Renal cortical epithelial cell (primary cell): ENCODE measurements at places on chromosomes 6 and 20. TPM values are rescaled to one million over a fixed set of nuclear protein-coding genes. Genes with fewer than 3 reads are reported as not detected.

GRCh38 chr20:54108326-54108642, 37.9 kb upstream of the BCAS1 start:
- DNase-seq = no peak

DNA sequence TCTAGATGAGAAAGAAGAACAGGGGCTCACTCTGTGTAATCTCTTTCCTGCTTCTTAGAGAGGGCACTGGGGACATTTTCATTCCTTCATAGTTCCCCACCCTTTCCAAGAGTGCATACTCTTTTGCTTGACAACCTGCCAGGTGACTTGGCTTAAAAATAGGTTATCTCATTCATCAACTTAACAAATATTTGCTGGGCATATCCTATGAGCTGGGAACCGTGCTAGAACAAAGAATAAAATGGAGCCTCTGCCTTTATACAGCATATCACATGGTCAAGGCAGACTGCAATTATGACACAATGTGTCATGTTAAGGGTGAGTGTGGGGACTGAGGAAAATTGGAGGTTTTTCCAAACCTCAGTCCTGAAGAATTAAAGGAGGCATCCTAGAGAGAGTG, 209.8 kb upstream of the FOXA2 start:
- no peak for DNase-seq

The MLN gene
- total RNA-seq = not detected in 2 replicates

The NRSN1 gene
- total RNA-seq = 0.15 TPM in 1 of 2 replicates, not detected in the other

DNA sequence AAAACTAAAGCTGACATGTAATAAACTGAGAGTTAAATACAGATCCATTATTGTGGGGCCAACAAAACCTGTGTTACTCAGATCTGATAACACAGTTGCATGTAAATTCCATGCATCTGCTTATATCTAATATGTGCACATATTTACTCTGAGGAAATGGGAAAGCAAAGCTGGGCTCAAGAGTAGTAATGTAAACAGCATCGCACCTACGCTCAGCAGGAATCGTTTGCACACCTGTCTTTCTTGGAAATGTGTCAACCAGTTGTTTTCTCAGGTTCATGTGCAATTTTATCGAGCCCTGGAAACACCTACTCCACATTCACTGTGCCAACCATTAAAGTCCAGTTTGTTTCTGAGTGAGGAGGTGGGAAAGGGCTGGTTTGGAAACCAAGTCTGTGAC, 80.3 kb upstream of the CNKSR3 start:
- no peak for DNase-seq

The HAO1 gene
- total RNA-seq = 0.05 TPM in 1 of 2 replicates, not detected in the other

The SGK2 gene
- total RNA-seq = 13.4 and 39.4 TPM in 2 replicates

The CNR1 gene
- total RNA-seq = 3.3 and 9.9 TPM in 2 replicates

DNA sequence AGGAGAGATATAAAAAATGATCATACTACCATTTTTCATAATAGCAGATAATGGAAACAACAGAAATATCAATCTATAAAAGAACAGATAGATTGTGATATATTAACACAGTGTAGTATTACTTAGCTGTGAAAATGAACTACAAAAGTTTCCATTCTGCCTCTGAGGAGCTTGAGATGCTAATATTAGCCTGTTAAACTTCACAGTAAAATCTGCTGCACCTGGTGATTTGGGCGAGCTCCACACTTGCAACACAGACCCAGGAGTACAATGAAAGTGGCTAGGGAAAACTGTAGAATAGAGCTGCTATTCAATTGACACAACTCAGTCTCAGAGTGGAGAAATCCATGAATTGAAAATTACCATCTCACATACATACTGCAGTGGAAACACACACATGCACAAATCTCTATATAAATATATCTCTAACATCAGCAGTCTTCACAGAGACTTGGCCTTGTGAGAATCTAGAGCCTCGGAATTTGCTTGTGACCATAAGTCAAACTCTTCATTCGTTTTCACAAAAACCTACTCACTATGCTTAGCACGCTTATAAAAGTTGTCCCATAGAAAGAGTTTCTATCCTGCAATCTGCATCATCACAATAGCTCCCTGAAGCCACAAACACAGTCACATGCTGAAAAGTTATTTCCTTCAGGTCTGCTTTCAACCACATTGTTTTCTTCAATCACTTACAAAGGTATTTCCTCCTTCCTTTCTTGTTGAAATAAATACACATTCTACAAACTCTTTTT, 133.0 kb downstream of the PAK5 start:
- no peak for DNase-seq

The FAM50B gene
- total RNA-seq = 4.7 and 12.6 TPM in 2 replicates

DNA sequence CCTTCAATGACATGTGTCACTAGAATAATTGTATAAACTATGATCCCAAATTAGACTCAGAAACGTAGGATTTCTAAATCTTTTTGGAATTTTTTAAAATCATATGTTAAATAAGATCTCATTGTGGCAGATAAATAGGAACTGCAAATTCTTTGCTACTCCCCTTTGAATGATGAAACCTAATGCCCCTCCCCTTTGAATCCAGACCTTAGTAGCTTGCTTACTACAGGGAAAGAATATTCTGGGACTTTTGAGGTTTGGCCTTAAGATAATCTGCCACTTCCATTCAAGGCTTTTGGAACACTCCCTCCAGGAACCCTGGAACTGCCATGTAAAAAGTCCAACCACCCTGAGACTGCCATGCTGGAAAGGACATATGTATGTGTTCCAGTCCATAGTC, 7.1 kb downstream of the TDP2 start:
- DNase-seq = no peak

DNA sequence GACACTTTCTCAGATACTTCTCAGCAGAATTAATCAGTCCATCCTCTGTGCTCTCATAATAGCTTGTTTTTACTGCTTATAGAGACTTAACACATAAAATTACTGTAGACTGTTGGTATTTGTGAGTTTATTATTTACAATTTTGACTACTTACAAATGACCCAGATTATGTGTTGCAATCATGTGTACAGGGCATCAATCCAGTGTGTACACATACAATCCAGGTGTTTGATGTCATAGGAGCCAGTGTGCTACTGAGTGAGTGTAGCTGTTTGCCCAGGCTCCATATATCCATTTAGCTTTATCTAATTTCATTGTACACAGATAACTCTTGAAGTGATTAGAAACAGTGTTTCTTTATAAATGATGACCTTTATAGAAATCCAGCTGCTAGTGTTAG, 31.3 kb downstream of the TRMT11 start:
- DNase-seq = no peak

GRCh38 chr20:56808732-56809131, 179.6 kb downstream of the TFAP2C start:
- DNase-seq = no peak

The PTK7 gene
- total RNA-seq = 81.3 and 141 TPM in 2 replicates

The FHL5 gene
- total RNA-seq = not detected in 2 replicates

The ETV7 gene
- total RNA-seq = 0.40 and 0.87 TPM in 2 replicates

- peak; percentile 81 for DNase-seq
Observed at GRCh38 chr6:132937466-132937906, 123.1 kb downstream of the RPS12 start.

The HRH3 gene
- total RNA-seq = not detected in 2 replicates

The GPSM3 gene
- 0.40 and 1.9 TPM in 2 replicates for total RNA-seq

GRCh38 chr20:23669327-23669726, 19.5 kb downstream of the CST4 start:
- DNase-seq = no peak

The DLL1 gene
- total RNA-seq = 0.15 and 2.1 TPM in 2 replicates

- no peak for DNase-seq
Observed at GRCh38 chr20:51318058-51318949, 224.2 kb downstream of the NFATC2 start.

The MMP24OS gene
- 0.69 and 11.1 TPM in 2 replicates for total RNA-seq

GRCh38 chr6:32432050-32432450, 7.6 kb upstream of the HLA-DRA start:
- DNase-seq = peak; percentile 63

DNA sequence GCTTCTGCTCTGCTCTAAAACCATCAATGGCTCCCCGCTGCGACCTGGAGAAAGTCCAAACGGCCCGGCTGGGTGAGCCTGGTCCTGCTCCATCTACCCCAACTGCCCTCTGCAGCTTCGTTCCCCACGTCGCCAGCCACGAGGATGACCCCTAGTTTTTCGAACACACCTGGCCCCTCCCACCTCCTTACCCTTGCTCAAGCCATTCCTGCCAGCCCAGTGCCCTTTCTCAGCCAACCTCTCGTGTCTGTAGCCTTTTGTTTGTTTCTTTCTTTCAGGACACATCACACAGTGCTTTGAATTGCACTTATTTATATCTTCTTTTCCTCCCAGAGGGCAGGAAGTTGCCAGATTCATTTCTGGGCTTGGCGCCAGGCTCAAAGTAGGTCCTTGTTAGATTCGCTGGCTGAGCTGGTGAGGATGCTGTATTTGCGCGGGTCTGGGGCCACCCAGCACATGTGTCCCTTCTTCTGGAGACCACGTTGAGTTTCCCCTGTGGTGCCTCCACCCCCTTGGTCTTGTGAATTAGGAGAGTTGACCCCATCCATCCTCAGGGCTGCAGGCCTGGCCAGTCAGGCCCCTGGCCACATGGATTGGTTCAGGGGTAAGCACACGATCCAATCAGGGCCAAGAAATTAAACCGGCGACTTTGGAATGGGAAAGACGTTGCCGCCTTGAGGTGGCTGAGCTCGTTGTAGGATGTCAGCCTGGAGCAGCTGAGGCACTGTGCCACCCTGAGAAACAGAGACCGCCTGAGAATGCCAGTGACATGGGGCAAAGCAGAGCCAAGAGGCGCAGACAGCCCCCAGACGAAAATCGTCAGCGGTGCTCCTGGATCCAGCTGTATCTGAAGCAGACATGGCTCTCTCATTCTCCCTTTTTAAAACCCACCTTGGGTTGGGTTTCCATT, 156.0 kb downstream of the CEBPB start:
- peak; percentile 74 for DNase-seq

DNA sequence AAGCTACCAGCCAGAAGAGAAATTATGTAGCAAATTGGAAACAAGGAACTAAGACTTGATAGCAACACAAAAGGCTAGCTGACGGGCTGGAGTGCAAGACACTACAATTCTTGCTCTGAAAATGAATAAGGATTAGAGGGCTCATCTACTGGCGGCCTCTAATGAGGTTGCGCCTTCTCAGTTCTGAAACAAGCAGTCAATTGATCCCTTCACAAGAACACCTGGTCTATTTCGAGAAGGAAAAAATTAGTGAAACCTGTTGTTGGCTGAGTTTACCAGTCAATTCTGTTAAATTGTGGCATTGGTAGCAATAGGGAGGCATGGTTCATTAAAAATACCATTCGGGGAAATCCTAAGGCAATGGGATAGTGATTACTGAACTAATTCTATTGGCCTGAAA, 74.8 kb upstream of the JARID2 start:
- DNase-seq = no peak

The NTSR1 gene
- total RNA-seq = not detected in 2 replicates

- no peak for DNase-seq
Observed at GRCh38 chr6:34560366-34561226, 4.5 kb upstream of the SPDEF start.

GRCh38 chr6:73817253-73817652, 121.2 kb downstream of the CD109 start:
- DNase-seq = no peak

The EDN1 gene
- 77.8 and 82.5 TPM in 2 replicates for total RNA-seq

The SMPD2 gene
- total RNA-seq = 17.0 and 17.7 TPM in 2 replicates

- DNase-seq = no peak
Observed at GRCh38 chr6:109052852-109053251, 41.8 kb downstream of the SESN1 start.

GRCh38 chr20:52150440-52151258, 40.9 kb downstream of the ZFP64 start:
- peak; percentile 65 for DNase-seq

The F13A1 gene
- total RNA-seq = 0.05 TPM in 1 of 2 replicates, not detected in the other

- DNase-seq = peak; percentile 55
Observed at GRCh38 chr6:150324044-150324443, 44.8 kb upstream of the IYD start.

The HNF4A gene
- total RNA-seq = 4.9 TPM in 1 of 2 replicates, not detected in the other

DNA sequence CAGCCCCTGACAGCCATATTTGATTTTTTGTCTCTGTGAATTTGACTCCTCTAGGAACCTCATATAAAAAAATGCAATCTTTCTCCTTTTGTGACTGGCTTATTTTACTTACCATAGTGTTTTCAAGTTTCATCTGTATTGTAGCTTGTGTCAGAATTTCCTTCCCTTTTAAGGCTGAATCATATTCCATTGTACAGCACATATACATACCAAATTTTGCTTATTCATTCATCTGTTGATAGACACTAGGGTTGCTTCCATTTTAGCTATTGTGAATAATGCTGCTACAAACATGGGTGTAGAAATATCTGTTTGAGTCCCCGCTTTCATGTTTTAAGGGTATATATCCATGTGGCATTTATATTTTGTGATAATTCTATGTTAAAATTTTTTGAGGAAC, 49.2 kb upstream of the RNF217 start:
- no peak for DNase-seq

The PTP4A1 gene
- 106 and 174 TPM in 2 replicates for total RNA-seq

GRCh38 chr6:13288969-13289391, 39.4 kb downstream of the TBC1D7 start:
- no peak for DNase-seq

GRCh38 chr6:90820436-90820835, 233.6 kb upstream of the MAP3K7 start:
- peak; percentile 7 for DNase-seq

- no peak for DNase-seq
Observed at GRCh38 chr20:51945881-51946280, 143.6 kb upstream of the SALL4 start.

The CST2 gene
- total RNA-seq = not detected in 2 replicates

DNA sequence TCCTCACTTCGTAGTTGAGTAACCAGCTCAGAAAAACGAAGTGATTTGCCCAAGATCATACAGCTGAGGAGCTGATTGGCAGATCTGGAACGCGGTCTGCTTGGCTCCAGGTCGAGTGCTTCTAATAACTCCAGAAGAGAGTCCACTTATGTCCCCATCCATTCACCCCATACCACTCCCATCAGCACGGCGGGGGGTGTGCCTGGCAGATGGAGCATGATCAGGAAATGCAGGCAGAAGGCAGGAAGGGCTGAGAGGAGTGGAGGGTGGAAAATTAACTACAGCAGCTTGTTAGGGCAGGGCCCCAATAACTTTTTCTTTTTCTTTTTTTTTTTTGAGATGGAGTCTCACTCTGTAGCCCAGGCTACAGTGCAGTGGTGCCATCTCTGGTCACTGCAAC, 15.0 kb downstream of the FITM2 start:
- DNase-seq = no peak

The SIRPG gene
- total RNA-seq = not detected in 2 replicates
